ENCODE measurements at places on chromosomes 1 and 21.
A peak's percentile ranks its signal among the peaks of the same experiment; 100 is the strongest.

- no peaks in the 10 kb centered on the region for H3K27me3 ChIP-seq
- H3K36me3 ChIP-seq = no peaks in the 10 kb centered on the region
- no peak overlapping the region for H3K27ac ChIP-seq
- H3K4me3 ChIP-seq = no peak overlapping the region
- H3K4me1 ChIP-seq = peaks cover 7% of the 10 kb centered on the region
These were observed 8.1 kb upstream of the STMN1 start for GRCh38 chr1:25914074-25914995.

DNA sequence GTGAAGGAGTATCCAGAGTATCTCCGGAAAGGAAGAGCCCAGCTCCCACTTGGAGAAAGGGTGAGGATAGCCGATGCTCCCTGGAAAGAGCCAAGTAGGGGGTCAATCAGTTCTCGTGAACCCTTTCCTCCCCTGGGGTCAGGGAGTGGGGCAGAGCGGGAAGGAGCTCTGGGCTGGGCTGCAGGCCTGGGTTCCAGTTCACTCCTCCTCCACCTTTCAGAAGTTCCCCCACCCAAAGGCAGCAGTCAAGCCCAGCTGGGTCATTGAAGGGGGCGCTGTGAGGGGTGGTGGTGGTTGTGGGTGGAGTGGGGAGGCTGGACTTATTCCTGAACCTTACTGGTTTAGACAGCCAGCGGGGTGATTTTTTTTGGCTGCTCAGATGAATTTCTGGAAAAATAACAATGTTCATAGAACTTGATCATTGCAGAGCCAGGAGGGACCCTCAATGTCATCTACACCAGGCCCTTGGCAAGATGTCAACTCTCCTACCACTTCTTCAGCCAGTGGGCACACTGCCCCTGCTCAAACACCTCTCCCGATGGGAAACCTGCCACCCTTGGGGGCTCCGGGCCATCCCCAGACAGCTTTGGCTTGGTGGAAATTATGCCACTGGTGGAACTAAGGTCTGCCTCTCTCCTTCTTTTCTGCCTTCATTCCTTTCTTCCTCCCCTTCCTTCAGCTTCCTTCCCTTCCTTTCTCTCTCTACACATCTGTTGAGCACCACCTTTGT, 235.8 kb downstream of the TRABD2B start:
- H3K27ac ChIP-seq = no peak overlapping the region
- no peaks in the 10 kb centered on the region for H3K27me3 ChIP-seq
- no peak overlapping the region for H3K4me3 ChIP-seq
- no peak for DNase-seq
- no peaks in the 10 kb centered on the region for H3K36me3 ChIP-seq

GRCh38 chr1:177983482-177984135, 13.8 kb upstream of the SEC16B start:
- no peak for DNase-seq
- H3K4me3 ChIP-seq = no peak overlapping the region
- H3K27me3 ChIP-seq = no peaks in the 10 kb centered on the region
- no peak overlapping the region for H3K27ac ChIP-seq

DNA sequence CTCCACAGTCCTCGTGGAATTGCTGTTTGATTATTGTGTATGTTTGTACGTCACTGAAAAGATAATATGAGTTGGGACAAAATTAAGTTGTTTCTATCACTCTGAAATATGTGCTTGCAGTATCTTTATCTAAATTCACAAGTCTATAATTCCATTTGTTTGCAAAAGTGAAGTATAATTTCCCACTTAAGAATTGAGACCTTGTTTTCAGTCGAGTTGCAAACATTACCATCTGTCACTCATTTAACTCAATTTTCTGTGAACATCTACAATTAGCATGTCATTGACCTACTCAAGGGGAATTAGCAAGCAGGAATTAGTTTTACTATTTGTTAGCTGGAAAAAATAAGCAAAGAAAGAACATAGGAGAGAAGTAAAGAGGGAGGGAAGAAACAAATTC, 195.8 kb downstream of the TPR start:
- H3K4me3 ChIP-seq = no peak overlapping the region
- no peaks in the 10 kb centered on the region for H3K4me1 ChIP-seq
- H3K36me3 ChIP-seq = no peaks in the 10 kb centered on the region
- no peaks in the 10 kb centered on the region for H3K27me3 ChIP-seq
- H3K27ac ChIP-seq = no peak overlapping the region
- DNase-seq = no peak

- peak; percentile 83 for DNase-seq
- no peaks in the 10 kb centered on the region for H3K4me1 ChIP-seq
- no peak overlapping the region for H3K4me3 ChIP-seq
- H3K36me3 ChIP-seq = no peaks in the 10 kb centered on the region
- H3K27ac ChIP-seq = no peak overlapping the region
- no peaks in the 10 kb centered on the region for H3K27me3 ChIP-seq
These were observed 60.2 kb upstream of the PDE9A start for GRCh38 chr21:42593007-42593814.

GRCh38 chr1:23718482-23718881, 24.8 kb upstream of the ELOA start:
- no peak overlapping the region for H3K4me3 ChIP-seq
- H3K36me3 ChIP-seq = no peaks in the 10 kb centered on the region
- DNase-seq = peak; percentile 94
- H3K4me1 ChIP-seq = no peaks in the 10 kb centered on the region
- H3K27ac ChIP-seq = no peak overlapping the region

DNA sequence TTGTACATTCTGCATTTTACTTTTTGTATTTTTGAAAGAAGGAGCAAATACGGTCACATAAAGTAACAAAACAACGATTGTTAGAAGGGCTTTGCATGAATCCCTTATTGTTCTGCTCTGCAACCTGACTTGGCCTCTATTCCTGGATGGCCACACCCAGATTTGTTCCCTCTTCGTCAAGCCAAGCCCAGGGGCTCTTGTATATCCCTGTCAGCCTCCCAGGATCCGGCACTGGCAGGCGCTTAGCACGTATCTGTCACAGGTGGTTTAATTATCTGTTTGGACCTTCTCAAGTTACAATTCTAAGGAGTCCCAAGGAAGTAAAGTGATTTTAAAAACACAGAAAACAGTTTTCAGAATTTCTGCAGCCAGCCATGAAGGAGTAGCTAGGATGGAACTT, 28.0 kb downstream of the CRYAA start:
- DNase-seq = no peak
- H3K4me3 ChIP-seq = no peak overlapping the region
- no peaks in the 10 kb centered on the region for H3K36me3 ChIP-seq
- H3K4me1 ChIP-seq = no peaks in the 10 kb centered on the region
- no peak overlapping the region for H3K27ac ChIP-seq

- no peaks in the 10 kb centered on the region for H3K27me3 ChIP-seq
- no peak overlapping the region for H3K4me3 ChIP-seq
- H3K4me1 ChIP-seq = peaks cover 6% of the 10 kb centered on the region
- peak; percentile 39 for DNase-seq
- no peak overlapping the region for H3K27ac ChIP-seq
These were observed 81.4 kb upstream of the PRDX6 start for GRCh38 chr1:173395762-173396161.

DNA sequence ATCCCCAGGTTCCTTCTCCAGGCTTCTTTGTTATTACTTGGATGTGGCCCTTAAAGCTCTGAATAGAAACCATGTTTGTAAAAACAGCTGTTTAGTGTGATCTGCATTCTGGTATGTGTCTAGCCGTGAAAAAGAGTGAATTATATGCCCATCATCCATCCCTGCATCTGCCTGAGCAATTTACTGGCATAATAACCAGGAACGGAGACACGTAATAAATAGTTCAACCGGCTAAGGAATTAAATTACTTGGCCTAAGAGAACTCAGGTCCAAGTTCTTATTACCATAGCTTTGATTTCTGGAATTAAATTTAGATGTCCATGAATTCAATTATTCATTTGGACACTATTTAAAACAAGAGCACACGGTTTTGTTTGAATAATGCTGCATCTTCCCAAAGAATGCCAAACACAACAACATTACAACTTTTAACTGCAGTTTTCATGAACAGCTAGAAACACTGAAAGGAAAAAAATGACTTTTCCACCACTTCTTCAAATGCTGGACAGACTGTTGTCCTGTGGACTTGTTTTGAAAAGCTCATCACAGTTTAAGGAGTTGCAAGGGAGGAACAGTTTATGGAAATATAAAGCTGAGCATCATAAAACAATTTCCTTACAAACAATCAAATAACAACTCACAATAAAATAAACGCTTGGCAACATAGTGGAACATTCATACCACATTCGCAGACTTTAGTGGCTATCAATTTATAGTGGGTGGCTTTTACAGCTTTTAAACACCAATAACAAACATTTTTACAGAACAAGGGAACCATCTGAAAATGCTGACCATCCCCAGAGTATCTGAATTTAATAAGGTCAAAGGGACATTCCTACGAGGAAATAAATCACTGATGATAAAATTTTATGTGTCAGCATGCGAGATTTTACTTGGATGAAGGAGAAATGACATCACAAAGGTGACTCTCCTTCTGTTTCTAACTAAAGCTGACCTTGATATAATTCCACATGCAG, 144.7 kb downstream of the APP start:
- no peaks in the 10 kb centered on the region for H3K27me3 ChIP-seq
- no peak overlapping the region for H3K27ac ChIP-seq
- H3K36me3 ChIP-seq = no peaks in the 10 kb centered on the region
- H3K4me3 ChIP-seq = no peak overlapping the region
- no peak for DNase-seq

DNA sequence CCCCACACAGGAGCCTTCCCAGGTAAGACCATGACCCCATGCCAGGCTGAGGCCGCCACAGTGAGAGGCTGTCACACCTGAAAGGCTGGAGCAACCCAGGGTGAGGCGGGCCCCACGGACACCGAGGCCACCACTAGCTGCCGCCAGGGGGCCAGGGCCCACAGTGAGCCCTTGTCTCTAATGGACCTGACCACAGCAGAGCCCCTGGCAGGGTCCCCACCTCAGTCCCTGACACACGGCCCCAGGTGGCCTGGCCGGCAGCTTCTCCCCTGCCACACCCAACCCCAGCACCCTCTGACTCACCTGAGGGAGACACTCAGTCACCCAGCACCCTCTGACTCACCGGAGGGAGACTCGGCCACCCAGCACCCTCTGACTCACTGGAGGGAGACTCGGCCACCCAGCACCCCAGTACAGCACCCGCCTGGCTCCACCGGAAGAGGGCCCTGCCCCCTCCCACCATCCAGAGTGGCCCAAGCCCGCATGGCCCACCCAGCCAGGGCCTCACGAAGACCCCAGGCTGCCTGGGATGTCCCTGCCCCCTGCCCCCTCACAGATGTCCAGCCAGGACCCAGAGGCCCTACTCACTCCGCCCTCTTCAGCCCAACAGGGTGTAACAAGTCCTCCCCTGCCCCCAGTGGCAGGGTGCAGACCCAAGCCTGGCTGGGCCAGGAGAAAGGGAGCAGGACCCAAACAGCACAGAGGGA, 4.4 kb downstream of the DVL1 start:
- no peaks in the 10 kb centered on the region for H3K27me3 ChIP-seq
- no peak overlapping the region for H3K4me3 ChIP-seq
- DNase-seq = no peak

DNA sequence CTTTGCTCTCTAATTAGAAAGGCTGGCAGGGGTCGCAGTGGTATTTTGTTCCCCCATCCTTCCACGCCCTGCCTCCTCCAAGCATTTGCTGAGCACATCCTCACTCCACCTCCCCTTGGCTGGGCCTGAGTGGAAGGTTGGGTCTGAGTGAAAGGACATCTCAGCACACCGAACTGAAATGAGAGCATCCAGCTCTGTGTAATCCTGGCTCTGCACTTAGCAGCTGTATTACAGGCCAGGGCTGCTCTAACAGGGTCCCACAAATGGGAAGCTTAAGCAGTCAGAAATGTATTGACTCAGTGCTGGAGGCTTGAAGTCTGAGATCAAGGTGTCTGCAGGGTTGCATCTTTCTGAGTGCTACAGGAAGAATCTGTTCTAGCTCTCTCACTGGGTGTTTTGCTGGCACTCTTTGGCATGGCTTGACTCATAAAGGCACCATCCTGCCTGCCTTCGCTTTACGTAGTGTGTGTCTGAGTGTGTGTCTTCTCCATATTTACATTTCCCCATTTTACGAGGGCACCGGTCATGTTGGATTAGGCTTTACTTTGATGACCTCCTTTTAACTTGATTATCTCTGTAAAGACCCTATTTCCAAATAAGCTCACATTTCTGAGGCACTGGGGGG, 48.5 kb upstream of the IGSF21 start:
- H3K4me1 ChIP-seq = no peaks in the 10 kb centered on the region
- no peak overlapping the region for H3K27ac ChIP-seq
- no peaks in the 10 kb centered on the region for H3K27me3 ChIP-seq
- no peak overlapping the region for H3K4me3 ChIP-seq
- no peaks in the 10 kb centered on the region for H3K36me3 ChIP-seq
- no peak for DNase-seq

- H3K36me3 ChIP-seq = no peaks in the 10 kb centered on the region
- H3K27ac ChIP-seq = no peak overlapping the region
- H3K4me3 ChIP-seq = no peak overlapping the region
These were observed 52.3 kb downstream of the ADAMTS5 start for GRCh38 chr21:26914557-26914956.

- H3K27me3 ChIP-seq = no peaks in the 10 kb centered on the region
- no peak for DNase-seq
- H3K27ac ChIP-seq = no peak overlapping the region
These were observed 71.1 kb upstream of the C8B start for GRCh38 chr1:57036641-57037579.

GRCh38 chr1:227775841-227776240, 39.6 kb upstream of the PRSS38 start:
- no peaks in the 10 kb centered on the region for H3K27me3 ChIP-seq
- no peaks in the 10 kb centered on the region for H3K36me3 ChIP-seq
- no peak for DNase-seq
- H3K4me1 ChIP-seq = no peaks in the 10 kb centered on the region
- no peak overlapping the region for H3K27ac ChIP-seq
- no peak overlapping the region for H3K4me3 ChIP-seq

GRCh38 chr1:178564086-178564782, 51.3 kb downstream of the TEX35 start:
- H3K4me3 ChIP-seq = no peak overlapping the region
- peaks cover 1% of the 10 kb centered on the region for H3K27me3 ChIP-seq
- H3K4me1 ChIP-seq = no peaks in the 10 kb centered on the region

DNA sequence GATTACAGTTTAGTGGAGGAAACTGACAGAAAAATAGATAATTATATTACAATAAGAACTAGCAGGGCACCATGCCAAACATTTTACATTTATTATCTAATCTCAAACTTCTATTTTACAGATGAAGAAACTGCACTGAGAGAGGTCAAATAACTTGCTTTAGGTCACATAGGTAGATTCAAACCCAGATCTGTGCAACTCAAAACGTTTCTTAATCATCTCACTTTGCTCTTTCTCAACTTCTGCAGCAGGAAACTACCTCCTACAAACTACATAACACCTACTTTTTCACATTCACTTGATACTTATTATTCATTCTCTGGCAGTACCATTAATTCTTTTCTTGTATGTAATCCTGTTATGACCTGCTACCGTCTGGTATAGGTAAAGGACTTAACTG, 49.9 kb upstream of the BCL10 start:
- no peak overlapping the region for H3K4me3 ChIP-seq
- no peaks in the 10 kb centered on the region for H3K36me3 ChIP-seq
- H3K27ac ChIP-seq = no peak overlapping the region
- no peaks in the 10 kb centered on the region for H3K27me3 ChIP-seq
- no peak for DNase-seq

GRCh38 chr1:40257313-40257687, 736 bp upstream of the ZMPSTE24 start:
- peaks cover 3% of the 10 kb centered on the region for H3K4me1 ChIP-seq
- H3K27me3 ChIP-seq = no peaks in the 10 kb centered on the region
- peak overlapping the region; percentile 41 for H3K4me3 ChIP-seq
- H3K27ac ChIP-seq = peak overlapping the region; percentile 95
- no peak for DNase-seq

Measured in mesendoderm (in vitro differentiated cells).